Renal cortex interstitium (tissue), 15 donors: ENCODE measurements at places on chromosomes 3 and 15. TPM values are rescaled to one million over a fixed set of nuclear protein-coding genes. Genes with fewer than 3 reads are reported as not detected.

The HRH1 gene
- 1.5 TPM for polyA plus RNA-seq

The GAP43 gene
- polyA plus RNA-seq: 0.75 TPM

The RBPMS2 gene
- polyA plus RNA-seq: 13.5 TPM

The CCDC13 gene
- polyA plus RNA-seq: 1.8 TPM

The CA12 gene
- polyA plus RNA-seq: 153 TPM

GRCh38 chr15:56969265-56969895 is 50.9 kb downstream of the TCF12 start:
- no peak for DNase-seq

- DNase-seq: no peak
Observed at GRCh38 chr3:112136046-112136445, 3.0 kb upstream of the GCSAM start.

DNA sequence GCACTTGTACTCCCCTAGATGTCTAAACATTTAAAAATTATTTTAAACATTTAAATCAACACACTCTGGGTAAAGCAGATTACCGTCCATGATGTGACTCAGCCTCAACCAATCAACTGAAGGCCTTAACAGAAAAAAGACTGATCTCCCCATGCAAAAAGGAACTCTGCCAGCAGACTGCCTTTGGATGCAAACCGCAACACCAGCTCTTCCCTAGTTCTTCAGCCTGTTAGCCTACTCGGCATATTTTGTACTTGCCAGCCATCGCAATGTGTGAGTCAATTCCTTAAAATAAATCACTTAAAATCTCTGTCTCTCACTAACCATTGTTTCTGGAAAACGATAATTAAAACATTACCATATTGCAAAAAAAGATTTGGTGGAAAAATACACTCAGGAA is 375.9 kb downstream of the RSL24D1 start:
- no peak for DNase-seq

- no peak for DNase-seq
Observed at GRCh38 chr3:50163572-50164455, 8.7 kb downstream of the SEMA3F start.

DNA sequence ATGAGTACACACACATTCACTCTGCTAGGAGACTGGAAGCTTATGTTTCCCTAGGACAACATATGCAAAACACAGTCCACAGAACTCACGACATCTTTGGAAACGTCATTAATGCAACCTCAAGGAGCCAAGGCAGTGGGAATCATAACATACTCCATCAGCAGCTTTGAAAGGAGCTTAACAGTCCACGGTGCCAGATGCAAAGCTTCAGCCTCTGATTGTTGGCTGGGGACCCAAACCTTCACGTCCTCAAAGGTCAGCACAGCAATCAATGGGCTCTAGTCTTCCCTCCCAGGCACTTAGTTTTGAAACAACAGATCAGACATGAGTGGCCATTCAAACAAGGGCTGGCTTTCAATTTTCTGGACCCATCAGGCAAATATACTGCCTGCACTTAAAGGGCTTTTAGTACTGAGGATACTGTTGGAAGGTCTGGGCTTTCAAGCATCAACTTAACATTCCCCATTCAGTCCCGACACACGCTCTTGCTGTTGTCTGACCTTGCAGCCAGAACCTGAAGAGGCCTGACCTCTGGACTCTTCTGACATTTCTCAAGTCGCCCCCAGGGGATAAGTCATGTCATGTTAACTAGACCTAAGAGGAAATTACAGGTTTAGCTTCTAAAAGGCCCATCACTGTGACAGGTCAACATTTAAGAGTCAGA is 223.0 kb downstream of the PDZRN3 start:
- DNase-seq: peak; percentile 59

DNA sequence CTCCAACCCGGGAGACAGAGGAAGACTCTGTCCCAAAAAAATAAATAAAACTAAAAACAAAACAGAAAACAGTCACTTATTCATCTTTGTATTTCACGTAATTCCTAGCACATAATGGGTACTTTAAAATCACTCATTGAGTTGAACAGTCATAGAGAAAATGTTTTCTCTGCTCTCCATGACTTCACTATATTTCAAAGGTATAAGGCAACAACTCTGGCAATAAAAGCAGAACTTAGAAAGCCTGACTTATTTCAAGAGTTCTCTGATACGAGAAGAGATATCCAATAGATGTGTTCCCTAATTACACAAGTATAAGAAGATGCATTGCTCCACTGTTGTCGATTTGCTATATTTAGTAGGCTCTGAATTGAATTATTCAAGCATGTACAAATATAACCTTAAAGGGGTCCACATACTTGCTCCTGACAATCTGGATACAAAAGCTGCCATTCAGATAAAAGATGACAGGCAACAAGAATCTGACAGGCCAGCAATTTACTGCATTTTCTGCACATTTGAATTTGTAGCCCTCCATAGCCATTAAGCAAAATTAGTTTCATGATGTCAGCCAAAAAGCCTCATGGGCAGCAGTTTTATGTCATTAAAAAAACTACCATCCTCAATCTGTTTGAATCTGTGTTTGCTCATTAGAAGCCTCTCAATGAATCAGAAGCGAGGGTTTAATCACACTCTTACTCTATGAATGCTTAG is 47.9 kb downstream of the PEAK1 start:
- no peak for DNase-seq

GRCh38 chr3:29949131-29949530 is 657.3 kb upstream of the TGFBR2 start:
- DNase-seq: no peak
